ENCODE measurements at places on chromosomes 3 and 15.

DNA sequence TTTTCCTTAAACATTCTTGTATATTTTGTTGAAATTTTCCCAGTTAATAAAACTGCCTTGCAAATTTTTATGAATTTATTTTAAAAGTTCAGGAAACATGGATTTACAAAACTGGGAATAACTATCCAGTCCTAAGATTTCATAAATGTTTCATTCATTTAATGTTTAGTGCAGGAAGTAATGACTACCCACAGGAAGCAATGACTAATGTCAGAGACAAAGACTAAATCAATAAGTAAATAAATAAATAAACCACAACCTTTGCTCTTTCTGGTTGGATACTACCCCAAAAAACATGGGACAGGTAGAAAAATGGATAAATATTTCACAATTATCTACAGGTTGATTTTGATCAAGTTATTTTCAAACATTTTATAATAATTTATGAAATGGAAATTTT lies 48.8 kb upstream of the TMCO5A start:
- no peak for DNase-seq

DNA sequence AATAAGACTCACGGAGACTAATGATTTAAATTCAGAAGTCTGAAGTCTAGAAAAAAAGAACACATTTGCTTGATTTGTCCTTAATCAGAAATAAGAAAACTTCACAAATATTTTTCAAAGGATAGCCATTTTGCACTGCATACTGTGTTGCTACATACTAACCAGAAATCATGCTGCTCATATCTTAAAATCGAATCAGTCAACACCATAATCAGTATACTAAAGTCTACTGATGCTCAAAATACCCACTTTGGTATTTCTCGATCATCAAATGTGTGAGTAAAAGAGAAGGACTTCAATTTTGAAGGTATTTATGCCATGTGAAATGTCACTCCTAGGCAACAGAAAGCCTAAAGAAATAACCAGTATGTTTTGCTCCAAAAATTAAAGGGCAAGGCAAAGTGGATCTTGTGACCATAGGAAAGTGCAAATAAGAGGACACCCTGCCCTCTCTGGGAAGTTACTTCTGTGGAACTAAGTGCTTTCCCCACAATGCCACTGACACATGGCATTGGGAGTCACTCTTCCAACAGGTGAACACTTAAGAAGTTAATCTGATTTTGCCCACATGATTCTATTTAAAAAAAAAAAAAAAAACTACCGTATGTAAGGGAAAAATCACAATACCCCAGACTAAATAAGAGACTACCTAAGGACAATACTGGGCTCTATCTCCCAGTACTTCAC lies 2.7 kb downstream of the LRIG1 start:
- DNase-seq, result no peak

DNA sequence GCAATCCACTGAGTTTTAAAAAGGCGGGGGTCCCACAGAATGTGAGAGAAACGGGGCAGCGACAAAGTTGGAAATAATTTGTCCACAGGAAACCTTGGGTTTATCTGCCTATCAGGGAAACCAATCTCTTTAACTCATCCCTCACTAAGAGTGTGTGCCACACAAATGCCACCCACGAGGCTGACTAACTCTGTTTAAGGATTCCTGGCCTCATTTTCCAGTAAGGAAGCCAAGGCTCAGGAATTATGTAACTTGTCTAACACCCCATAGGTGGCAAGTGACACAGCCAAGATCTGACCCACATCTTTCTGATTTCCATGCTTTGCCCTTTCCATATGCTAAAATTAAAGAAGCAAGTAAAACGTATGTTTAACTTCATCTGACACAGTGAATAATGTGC lies 263.2 kb downstream of the CNTN3 start:
- no peak for DNase-seq

GRCh38 chr3:42012383-42012934 lies 50.6 kb upstream of the ULK4 start:
- peak; percentile 84 for DNase-seq

DNA sequence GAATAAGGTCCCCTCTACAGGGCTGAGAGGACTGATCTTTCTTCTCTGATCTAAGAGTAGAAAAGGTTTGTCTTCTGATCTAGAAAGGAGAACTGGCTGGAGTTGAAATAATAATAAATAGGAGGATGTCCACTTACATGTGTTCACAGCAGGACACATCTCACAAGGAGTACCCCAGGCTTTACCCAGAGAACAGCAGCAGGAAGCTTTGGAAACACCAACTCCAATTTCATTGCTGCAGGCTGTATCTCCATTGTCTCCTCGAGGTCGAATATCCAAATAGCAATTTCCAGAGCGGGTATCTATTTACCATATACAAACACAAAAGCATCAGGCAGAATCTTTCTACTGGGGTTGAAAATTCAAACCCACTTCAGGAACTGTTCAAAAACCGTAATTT lies 136.6 kb downstream of the DUT start:
- DNase-seq, result no peak

GRCh38 chr3:147373301-147373700 lies 33.0 kb downstream of the ZIC4 start:
- DNase-seq, result no peak

GRCh38 chr3:1318296-1319005 lies 225.6 kb downstream of the CNTN6 start:
- DNase-seq, result peak; percentile 40

DNA sequence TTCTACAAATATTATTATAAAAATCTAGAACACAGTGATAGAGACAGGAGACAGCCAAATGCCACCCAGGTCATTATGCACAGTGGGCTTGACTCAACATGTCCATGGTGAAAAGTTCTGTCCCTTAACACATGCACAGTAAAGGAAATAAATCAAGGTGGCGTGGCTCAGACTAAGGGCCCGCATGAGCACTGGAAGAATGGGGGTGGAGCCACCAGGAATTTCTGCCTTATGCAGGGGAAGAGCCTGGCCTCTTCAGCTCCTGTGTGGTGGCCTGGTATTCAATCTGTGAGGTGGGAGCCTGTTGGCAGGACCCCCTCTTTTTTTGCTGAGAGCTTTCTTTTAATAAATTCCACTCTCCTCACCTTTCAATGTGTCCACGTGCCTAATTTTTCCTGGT lies 17.2 kb upstream of the SPG21 start:
- no peak for DNase-seq

- DNase-seq, result no peak
Measured at GRCh38 chr3:37924453-37924852, 62.8 kb downstream of the CTDSPL start.

- DNase-seq, result no peak
Measured at GRCh38 chr3:3853544-3853943, 54.3 kb downstream of the LRRN1 start.

DNA sequence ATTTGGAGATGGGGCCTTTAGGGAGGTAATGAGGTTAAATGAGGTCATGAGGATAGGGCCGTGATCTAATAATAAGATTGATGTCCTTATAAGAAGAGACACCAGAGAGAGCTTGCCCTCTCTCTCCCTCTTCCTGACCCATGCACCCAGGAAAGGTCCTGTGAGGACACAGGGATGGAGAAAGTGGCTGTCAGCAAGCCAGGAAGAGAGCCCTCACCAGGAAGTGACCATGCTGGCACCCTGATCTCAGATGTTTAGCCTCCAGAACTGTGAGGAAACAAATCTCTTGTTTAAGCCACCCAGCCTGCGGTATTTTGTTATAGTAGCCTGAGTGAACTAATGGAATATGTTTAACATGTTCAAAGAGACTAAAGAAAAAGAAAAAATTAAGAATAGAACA lies 15.3 kb upstream of the GNB5 start:
- no peak for DNase-seq

DNA sequence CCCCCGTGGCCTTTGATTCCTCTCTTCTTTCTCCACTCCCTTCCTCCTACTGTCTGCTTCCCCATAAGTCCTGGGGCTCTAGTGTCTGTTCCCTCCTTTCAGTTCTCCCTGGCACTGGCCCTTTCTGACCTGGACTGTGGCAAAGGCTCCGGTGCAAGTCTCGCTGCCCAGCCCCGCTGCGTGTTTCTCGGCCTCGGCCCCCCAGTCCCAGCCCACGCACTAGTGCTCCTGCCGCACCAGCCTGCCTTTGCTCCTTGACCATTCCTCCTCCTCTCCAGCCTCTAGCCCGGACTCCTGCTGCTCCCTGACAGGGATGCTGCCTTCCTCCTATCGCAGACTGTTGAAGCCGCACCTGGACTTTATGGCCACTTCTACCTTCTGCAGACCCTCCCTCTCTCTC lies 2.1 kb downstream of the TM6SF1 start:
- no peak for DNase-seq

DNA sequence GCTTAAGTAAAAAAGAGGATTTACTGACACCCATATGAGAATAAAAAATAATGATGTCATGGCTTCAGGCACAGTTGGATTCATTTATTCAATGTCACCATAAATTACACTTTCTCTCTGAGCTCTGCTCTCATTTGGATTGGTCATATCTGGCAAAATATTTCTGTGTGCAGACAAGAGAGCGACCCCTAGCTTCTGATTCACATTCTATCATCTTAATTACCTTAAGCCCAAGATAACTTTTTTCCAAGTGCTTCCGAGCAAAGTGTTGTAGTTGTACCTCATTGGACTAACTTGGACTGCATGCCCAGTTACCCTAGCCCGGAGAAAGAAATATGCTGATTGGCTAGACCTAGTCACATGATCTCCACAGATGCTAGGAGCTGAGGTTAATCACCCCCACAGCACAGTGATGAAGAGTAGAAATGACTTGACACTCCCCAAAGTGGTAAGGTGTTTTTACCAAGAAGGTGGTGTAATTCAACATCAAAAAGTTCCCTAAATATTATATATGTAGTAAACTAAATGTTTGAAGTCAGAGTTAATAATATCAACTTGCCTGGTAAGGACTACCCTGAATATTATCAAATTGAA lies 552.2 kb upstream of the SUCLG2 start:
- peak; percentile 70 for DNase-seq

DNA sequence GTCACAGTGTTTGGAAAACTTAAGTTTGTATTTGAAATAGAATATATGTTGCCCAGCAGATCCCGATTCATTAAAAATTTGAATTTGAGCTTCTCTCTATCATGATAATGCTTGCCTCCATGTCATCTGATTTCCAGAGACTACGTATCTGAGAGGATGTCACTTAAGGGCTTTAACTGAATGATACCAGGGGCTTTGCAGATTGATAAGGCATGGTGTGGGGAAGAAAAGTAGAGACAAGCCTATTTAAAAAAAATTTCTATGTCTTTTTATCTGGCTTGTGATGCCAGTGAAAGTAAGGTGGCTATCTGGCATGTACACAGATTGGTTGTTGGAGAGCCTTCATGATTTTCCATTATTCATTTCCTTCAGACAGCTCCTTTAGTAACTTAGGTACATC lies 72.7 kb downstream of the UBE2E2 start:
- DNase-seq, result no peak

GRCh38 chr3:37338500-37338899 lies 164.1 kb upstream of the LRRFIP2 start:
- no peak for DNase-seq

DNA sequence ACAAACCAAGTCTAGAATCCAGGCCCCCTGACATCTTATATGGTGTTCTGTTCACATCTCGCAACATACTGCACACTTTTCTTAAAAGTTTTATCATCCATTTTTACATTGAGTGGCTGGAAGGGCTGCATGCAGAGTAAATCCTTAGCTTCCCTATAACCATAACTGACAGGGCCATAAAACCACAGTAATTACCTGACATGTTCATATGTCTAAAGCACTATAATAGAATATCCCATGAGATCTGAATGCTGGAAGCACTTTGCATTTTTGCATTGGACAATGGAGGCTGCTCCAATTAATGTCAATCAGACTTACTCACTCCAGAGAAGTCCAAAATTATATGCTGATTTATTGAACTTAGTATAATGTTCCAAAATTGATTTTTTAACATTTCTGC lies 86.6 kb upstream of the HES1 start:
- DNase-seq, result no peak

DNA sequence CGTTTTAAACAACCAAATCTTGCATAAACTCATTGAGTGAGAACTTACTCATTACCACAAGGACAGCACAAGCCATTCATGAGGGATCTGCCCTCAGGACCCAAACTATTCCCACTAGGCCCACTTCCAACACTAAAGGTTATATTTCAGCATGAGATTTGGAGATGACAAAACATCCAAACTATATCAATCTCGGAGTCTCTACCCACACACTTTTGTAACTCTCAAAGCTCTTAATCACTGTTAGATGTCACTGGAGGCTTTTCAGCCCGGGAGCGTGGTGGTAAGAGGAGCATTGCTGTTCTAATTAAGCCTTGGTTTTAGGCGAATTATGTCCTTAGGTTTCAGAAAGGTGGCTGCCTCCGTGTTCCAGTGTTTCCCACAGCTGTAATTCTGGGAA lies 86.3 kb downstream of the CNTN6 start:
- DNase-seq, result no peak

DNA sequence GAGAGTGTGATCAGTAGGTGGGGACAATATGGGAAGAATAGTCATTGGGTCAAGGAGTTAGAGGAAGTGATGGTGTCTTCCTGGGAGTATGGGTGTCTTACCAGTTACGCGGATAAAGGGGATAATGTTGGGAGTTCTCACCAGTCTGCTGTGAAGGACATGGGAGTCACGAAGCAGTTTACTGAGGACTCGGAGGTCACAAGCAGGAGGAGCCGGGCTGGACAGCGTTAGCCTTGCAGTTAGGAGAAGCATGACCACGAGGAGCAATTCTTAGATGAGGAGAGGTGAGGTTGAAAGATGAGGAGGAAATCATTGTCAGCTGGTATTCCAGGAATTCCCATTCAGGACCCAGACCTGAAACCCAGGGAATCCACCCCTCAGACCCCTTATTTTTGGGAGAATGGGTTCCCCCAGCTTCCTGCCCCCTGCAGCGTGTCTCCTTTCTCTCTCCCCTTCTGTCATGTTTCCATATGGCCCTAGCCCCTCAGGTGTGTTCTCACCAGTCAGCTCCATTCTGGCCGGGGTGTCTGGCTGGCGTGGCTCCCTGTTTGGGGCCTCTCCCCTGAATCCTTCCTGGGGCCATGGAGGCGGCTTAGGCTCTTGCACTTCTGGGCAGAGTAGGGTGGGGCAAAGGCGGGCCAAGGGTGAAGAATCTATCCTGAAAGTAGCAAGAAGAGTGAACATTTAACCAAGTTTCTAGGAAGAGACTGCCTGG lies 2.1 kb downstream of the THPO start:
- no peak for DNase-seq

DNA sequence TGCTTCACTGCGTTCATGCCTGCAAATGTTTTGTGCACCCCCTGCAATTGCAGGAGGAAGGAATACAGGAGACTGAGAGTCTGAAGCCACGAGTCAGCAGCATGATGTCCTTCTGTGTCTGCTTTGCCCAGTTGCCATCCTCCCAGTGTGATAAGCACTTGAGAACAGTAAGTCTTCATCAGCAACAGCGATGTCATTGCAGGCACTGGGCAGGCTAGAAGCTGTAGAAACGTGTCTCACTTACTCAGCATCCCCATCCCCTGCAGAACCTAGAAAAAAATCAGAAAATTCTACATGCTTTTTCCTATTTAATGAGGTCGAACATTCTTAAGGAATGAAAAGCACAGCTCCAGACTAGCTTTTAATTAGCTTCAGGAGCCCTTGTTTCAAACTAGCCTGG lies 156.5 kb upstream of the LPP start:
- DNase-seq, result peak; percentile 45

- DNase-seq, result no peak
Measured at GRCh38 chr3:171801738-171802589, 8.3 kb downstream of the PLD1 start.

GRCh38 chr15:71223516-71223915 lies 108.2 kb downstream of the THSD4 start:
- DNase-seq, result no peak

Data from Karpas-422 (cell line).